ENCODE measurements at places on chromosomes 5 and 9.

GRCh38 chr5:159208514-159209437 lies 577 bp downstream of the RNF145 start:
- peak; percentile 56 for DNase-seq

DNA sequence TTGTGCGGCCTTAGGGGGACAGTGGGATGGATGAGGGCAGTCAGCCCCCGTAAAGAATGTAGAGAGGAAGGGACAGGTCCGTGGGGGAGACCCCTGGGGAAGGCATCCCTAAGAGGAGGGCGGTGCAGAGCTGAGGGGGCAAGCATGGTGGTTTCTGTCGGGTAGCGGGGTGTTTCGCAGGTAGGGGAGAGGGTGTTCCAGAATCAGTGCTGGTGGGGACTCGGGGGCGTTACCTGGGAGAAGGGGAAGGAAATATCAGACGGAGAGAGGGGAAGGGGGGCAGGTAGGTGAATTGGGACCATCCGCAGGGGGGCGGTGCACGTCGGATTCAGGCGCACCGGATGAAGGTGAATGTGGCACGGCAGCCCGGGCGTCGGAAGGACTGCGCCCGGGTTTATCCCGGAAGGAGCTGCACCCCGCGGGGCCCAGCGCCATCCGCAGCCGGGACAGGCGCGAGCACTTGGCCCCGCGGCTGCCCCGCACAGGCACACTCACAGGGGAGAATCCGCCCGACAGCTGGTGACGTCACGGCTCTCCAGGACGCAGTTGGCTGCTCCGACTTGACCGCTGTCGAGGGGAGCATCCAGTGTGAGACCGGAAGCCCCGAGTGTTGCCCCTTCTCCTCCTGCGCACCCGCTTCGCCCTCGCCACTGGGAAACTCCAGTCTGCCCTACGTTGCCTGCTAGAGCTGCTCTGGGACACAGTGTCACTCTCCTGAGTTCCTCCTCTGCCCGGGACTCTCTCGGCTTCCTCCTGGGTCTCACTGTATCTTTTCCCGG lies 1.3 kb downstream of the CD72 start:
- peak; percentile 40 for DNase-seq

GRCh38 chr5:122183098-122183787 lies 53.9 kb downstream of the ZNF474 start:
- peak; percentile 87 for DNase-seq

- no peak for DNase-seq
Measured at GRCh38 chr5:51657340-51658240, 274.3 kb downstream of the ISL1 start.

- no peak for DNase-seq
Measured at GRCh38 chr9:134411440-134412297, 85.4 kb downstream of the RXRA start.

- DNase-seq: no peak
Measured at GRCh38 chr5:156019571-156020180, 307.3 kb upstream of the SGCD start.

- DNase-seq: peak; percentile 74
Measured at GRCh38 chr5:40410231-40410861, 269.4 kb upstream of the PTGER4 start.

- no peak for DNase-seq
Measured at GRCh38 chr9:95770653-95771131, 104.8 kb upstream of the ERCC6L2 start.

DNA sequence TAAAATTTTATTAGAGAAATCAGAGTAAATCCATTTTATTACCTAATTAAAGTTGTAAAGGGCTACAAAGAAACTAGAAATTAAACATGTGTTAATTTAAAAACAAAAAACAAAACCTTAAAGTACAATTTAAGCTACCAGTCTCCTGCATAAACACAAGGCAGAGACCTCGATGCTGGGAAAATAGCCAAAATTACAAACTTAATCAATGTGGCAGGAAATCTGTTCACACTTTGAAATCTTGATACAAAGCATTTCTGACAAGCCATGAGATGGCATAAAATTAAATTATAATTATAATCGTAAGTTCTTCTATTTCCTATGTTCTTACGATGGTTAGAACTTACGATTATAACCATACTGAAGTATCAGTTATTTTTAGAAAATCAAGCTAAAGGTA lies 158.0 kb upstream of the FREM1 start:
- DNase-seq: no peak

DNA sequence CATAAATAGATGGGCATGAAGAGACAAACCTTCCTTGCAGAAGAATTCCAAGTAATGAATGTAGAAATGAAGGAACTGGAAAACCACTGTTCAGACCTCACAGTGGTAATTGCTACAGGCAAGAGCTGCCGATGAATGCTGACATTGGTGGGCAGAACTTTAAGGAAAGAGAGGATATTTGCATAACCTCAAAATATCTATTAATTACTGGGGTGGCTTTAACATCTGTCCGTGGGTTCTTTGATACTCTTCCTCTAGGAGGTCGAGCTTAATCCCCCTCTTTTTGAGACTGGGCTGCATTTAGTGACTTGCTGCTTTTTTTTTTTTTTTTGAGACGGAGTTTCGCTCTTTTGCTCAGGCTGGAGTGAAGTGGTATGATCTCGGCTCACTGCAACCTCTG lies 34.7 kb downstream of the LAMC3 start:
- no peak for DNase-seq

GRCh38 chr9:105757496-105758251 lies 63.3 kb downstream of the TMEM38B start:
- DNase-seq: no peak

DNA sequence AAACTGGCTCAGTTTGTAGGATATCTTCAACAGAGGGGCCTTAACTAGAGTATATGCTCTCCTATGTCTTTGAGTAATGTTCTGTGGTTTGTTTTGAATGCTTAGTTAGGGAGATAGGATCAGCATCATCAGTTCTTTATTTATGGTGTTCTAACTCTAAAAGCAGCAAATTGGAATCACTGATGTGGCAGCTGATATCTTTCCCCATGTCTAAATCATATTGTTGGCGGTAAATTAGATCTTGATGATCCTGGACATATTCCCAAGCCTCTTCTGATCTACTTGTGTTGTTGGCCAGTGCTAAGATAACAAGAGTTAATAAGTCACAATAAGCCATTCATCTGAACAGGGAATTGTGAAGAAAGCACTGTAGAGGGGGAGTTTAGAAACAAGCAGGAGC lies 332.4 kb upstream of the DAB2 start:
- DNase-seq: peak; percentile 81

DNA sequence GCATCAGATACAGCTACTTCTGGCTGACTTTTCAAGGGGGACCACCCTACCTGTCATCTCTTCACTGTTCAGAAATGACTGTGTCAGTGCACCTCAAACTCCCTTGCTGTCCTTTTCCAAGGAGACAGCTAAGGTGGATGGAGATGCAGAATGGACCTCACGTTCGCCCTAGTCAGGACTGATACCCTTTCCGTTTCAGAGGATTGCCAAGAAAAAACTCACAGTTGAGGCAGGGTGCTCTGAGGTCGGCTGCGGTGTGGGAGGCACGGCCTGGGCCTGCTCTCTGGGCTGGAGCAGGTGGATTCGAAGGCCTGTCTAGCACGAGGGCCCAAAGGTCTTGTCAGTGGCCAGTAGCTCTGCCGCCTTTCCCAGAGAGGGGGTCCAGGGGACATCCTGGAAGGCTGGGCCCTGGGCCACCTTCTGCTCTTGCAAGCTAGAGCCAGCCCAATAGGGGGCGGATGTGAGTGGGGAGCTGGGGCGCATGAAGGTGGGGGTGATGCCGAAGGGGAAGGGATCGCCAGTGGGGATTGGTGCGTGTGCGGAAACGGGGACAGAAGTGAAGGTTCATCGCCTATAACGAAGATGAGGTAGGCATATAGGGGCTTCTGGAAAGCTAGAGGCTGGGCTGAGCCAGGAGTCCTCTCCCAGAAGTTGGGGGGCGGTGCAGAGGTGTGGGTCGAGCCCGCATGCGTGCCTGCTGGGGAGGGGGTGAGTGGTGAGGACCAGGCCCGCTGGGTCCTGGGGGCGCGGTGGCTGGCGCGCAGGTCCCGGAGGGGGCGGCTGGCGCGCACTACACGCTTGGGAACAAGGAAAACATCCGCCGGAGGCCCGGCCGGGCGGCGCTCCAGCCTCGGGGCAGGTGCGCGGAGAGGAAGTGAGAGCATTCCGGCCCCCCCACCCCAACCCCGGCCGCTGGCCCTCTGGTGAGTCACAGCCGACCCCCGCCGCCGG lies 2.5 kb upstream of the MSMP start:
- no peak for DNase-seq

GRCh38 chr5:59204114-59204897 lies 621.4 kb downstream of the RAB3C start:
- DNase-seq: no peak

GRCh38 chr5:34834794-34835089 lies 4.2 kb upstream of the TTC23L start:
- no peak for DNase-seq

DNA sequence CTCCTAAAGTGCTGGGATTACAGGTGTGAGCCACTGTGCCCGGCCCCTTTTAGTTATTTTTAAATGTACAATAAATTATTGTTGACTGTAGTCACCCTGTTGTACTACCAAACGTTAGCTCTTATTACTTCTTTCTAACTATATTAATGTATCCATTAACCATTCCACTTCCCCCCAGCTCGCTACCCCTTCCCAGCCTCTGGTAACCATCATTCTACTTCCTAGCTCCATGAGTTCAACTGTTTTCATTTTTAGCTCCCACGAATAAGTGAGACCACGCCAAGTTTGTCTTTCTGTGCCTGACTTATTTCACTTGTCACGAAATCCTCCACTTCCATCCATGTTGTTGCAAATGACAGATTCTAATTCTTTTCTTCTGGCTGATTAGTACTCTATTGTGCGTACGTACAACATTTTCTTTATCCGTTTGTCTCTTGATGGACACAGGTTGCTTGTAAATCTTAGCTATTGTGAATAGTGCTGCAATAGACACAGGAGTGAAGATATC lies 6.5 kb downstream of the LURAP1L start:
- DNase-seq: no peak

GRCh38 chr5:59236986-59237385 lies 654.1 kb downstream of the RAB3C start:
- peak; percentile 52 for DNase-seq

DNA sequence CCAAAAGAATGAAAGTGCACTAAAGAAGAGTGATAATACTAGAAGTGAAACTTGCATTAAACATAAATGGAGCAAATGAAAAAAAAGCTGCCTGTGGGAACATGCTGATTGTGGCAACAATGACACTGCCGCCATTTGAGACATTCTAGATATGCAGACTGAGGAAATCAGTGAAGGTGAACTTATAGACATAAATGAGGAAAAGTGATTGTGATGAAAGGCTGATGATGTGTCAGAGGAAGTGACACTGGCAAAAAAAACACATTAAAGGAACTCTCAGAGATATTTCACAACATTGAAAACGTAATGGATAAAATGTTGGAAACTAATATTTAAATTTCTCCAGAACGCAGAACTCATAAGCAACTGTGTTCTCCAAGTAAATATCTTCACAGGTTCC lies 1.2 kb downstream of the ERCC8 start:
- no peak for DNase-seq

DNA sequence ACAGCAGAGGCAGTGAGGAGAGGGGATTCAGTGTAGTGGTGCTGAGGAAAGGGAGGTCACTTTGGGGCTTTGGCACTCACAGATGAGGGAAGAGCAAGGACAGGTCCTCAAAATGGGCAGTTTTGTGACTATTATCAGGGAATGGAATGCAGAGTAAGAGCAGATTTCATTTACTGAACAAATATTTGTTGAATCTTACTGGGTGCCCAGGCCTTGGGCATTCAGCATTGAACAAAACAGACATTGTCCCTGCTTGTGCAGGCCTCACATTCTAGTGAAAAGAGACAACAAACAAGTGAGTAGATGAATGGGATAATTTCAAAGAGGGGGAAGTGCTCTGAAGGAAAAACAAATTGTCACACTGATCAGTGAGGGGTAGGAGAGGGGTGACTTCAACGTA lies 404.1 kb downstream of the DMRT2 start:
- DNase-seq: no peak

- DNase-seq: no peak
Measured at GRCh38 chr5:177010153-177010552, 3.6 kb upstream of the UIMC1 start.

DNA sequence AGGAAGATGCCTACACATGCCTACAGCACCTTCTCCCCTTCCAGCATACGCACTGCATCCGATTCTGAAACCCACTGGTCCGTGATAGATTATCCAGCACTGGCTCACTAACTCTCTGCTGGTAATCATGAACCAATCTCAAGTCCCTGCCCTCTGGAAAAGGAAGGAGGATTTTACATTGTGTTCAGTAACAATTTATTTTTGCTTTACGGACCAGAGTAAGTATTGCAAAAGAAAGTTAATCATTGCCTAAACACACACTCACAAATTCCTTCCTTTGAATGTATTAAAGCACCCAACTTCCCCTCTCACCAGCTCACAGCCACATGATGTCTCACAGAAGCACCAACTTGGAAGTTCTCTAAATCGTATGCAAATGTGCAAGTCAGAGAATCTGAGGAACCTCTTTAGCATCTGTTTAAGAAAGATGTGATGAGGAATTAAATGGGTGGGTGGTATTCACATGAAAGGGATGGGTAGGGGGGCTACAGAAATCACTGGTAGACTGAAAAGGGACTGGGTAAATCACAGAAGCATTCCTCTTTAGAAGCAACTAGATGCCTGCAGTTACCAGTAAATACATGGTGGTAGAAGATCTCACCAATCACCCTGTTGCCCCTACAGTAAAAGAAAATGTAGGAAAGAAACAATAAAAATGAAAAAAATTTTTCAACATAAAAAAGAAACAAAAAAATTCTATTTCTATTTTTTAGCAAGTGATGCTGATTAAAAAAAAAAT lies 8.4 kb downstream of the GNAQ start:
- peak; percentile 53 for DNase-seq

DNA sequence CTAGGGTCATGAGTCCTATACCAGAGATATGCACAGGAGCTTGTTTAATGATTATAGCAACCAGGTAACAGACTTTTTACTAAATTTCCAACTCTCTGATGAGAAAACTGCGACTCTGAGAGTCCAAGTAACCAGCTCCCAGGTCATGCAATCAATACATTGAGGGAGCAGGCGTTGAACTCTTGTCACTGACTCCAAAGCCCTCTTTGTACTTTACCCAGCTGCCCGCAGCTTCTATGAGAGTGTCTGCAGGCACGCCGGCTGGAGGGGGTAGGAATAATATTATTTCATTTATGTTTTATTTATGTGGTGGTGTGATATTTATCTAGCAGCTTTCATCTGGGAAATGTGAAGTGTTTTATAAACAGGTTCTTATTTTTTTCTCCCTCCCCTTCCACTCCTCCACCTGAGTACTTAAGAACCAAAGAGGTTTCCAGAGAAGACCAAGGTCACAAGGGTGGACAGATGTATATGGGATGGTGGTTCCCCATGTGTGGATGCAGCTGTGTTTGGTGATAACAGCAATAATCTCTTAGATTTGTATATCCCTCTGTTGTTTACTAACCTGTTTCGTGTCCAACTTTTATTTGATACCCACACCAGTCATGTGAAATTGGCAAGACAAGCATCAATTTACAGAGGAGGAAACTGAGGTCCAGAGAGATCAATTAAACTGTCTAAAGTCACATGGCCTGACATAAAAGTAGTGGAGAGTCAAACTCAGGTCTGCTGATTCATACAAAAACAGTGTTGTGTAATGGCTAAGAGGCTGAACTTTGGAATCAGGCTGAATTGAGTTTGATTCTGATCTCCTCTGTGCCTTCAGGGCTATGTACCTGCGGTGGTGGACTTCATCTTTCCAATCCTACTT lies 140.2 kb upstream of the TRIM32 start:
- DNase-seq: peak; percentile 14
